ENCODE measurements at places on chromosomes 6 and 20. TPM values are rescaled to one million over a fixed set of nuclear protein-coding genes. Genes with fewer than 3 reads are reported as not detected.

Gene RBPJL
- polyA plus RNA-seq: not detected

Gene HLA-DRA
- polyA plus RNA-seq: 58.9 TPM

Gene MLN
- 2.1 TPM for polyA plus RNA-seq

Gene TREM1
- polyA plus RNA-seq: not detected

- no peak for DNase-seq
These were observed 17.2 kb downstream of the SH3BGRL2 start for GRCh38 chr6:79648328-79648727.

Gene LRRC1
- polyA plus RNA-seq: 32.2 TPM

- no peak for DNase-seq
These were observed 15.2 kb downstream of the FAM210B start for GRCh38 chr20:56373942-56374341.

Gene GLP1R
- polyA plus RNA-seq: 1.3 TPM

DNA sequence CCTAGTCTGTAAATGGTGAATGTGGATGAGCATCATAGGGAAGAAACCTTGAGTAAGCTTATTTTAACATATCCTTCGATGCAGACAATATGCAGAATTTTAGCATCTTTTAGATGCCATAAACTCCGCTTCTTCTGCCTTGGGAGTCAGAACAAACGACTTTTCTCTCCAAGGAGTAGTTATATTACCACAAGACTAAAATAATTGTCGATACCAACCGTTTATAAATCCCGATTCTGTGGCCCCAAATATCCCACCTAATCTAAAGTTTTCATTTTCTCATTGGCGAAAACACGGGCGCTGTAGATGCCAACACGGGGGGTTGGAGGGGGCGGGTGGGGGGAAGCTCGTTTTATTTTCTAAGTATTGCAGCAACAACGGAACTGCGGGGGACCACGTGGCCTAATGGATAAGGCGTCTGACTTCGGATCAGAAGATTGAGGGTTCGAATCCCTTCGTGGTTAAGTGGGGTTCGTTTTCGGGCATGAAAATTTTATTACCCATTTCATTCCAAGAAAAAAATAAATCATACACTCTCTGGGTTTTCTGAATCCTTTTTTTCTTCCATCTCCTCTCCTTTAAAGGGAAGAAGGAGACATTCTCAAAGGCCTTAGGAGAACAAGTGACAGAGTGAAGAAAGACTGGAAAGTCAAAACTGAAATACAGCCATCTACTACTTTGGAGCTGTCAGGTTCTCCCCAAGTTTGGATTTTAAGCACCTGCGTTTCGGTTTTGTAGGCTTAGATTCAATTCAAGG lies 65.5 kb upstream of the BTN3A2 start:
- DNase-seq: no peak

GRCh38 chr20:49585585-49586245 lies 17.8 kb upstream of the PTGIS start:
- DNase-seq: no peak

Gene TTI1
- 38.4 TPM for polyA plus RNA-seq

DNA sequence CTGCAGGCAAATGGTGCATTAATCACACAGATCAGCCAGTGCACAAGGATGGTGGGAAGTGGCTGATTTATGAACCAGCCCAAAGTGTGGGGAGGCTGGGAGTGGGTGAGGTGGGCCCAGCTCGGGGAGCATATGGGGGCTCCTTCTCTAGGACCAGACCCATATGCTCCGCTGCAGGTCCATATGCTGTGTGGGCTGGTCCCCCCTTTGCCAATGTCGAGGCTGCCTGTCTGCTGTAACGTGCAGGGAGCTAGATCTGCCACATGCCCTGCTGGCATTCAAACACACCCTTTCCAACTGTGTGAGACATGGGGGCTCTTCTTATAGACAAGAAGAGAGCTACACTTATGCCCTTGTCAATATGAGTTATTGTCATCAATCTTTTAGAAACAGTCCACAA lies 566.3 kb downstream of the DHX35 start:
- no peak for DNase-seq

Gene KIFC1
- 62.9 TPM for polyA plus RNA-seq

DNA sequence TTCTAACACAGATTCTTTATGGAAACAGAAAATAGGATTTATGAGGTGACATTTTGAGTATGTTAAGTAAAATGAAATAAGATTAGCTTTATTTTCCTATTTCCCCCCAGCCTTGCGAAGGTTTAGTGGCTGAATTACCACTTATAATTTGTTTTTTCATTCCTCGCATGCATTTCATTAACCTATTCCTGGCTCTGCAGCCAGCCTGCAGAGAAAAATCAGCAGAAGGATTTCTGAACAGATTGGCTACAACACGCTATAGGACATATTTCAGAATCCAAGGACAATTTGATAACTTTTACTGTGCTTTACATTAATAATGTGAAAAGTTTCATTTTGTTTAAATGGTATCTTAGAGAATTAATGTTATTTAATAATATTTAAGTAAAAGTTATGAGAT lies 162.4 kb upstream of the MMS22L start:
- DNase-seq: no peak

DNA sequence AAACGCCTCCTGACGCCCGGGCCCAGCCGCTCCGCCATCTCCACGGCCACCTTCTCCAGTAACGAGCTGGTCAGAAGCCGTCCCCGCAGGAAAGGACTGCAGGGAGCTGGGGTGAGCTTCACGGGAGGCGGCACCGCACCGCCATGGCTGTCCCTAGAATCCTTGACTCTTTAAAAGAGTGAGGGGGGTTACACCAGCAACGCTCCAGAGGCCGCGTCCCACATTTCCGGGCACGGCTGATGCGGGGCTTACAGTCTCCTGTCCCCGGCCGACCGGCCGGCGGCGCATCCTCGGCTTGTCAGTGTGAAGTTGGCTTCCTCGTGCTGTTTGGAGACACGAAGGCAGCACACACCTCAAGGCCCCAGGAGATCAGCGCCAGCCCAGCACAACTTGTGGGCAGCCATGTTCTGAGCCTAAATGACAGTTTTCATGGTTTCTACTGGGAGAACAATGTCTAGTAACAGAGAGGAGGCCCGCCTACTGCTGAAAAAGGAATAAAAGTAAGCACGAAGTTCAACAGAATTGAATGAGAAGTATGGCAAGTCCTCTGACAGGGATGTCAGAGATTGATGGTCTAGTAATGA lies 30.4 kb downstream of the SLC2A4RG start:
- DNase-seq: no peak

Gene DUSP22
- 21.2 TPM for polyA plus RNA-seq

GRCh38 chr6:133767357-133767970 lies 121.4 kb upstream of the TCF21 start:
- no peak for DNase-seq

GRCh38 chr6:10585209-10585845 lies 64.2 kb downstream of the GCNT2 start:
- no peak for DNase-seq

DNA sequence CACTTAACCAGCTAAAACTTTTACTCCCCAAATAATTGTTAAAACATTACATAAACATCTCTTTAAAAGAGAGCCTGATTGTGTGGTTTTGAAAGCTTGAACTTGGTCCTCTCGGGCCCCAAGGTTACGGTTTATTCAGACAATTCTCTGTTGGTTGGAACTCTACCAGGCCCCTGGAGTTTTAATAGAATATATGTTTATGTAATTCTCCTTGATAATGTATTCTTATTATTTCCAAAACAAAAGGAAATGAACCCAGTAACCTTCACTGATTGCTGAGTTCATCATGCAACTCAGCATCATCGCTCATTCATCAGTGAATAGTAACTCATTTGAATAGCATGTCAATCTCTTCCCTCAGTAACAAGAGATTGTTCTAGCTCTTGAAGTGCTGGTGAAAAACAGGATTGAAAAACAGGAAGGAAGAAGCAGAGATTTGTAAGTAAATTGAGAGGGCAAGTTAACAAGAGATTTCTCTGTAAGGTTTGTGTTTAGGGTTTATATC lies 464.5 kb upstream of the MARCKS start:
- DNase-seq: no peak

- peak; percentile 75 for DNase-seq
These were observed at the start of gene MDFI for GRCh38 chr6:41638002-41638934. Gene MDFI (plus strand): TSS chr6:41638468. CDS start chr6:41638750, 282 bp downstream.

Gene WFDC12
- not detected for polyA plus RNA-seq

Gene MANEA
- 28.1 TPM for polyA plus RNA-seq

GRCh38 chr6:43226192-43226851 lies 3.0 kb downstream of the DNPH1 start:
- DNase-seq: no peak

Gene C4B
- polyA plus RNA-seq: 22.3 TPM

- DNase-seq: no peak
These were observed 23.5 kb downstream of the CFAP206 start for GRCh38 chr6:87431263-87431662.

- DNase-seq: no peak
These were observed 24.7 kb downstream of the FNDC1 start for GRCh38 chr6:159193923-159194322.

DNA sequence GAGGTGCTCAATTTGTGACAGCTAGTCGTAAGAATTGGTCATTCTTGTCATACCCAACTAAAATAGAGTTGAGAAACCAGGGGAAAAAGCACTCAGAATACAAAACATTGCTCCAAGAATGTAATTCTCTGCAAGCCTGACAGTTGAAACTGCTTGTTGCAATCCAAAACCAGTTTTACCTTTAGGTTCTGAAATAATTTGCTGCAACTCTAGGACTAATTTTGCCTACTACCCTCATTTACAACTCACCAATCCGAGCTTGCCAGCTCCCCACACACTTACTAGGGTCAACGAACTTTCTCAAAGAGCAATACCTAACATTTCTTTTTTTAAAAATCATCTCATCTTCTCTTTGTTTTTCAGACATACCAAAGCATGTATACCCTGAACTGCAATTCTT lies 29.7 kb downstream of the LIN28B start:
- DNase-seq: no peak

Gene TREM2
- polyA plus RNA-seq: 0.53 TPM
